ENCODE measurements at places on chromosomes 16 and 17.

DNA sequence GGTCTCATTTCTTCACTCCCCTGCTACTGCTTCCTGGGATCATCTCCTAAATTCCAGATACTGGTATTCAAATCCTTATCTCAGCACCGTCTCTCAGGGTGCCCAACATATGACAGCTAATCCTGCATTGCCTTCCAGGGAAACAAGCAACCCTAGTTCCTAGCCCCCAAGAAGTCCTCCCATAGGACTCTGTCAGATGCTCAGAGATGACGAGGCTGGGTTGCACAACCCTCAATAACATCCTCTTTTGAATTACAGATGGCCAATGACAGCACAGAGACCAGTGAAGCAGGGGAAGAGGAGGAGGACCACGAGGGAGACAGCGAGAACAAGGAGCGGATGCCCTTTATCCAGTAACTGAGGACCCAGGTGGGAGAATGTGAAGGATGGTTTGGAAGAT is 45.0 kb upstream of the CLEC3A start:
- no peak for DNase-seq

DNA sequence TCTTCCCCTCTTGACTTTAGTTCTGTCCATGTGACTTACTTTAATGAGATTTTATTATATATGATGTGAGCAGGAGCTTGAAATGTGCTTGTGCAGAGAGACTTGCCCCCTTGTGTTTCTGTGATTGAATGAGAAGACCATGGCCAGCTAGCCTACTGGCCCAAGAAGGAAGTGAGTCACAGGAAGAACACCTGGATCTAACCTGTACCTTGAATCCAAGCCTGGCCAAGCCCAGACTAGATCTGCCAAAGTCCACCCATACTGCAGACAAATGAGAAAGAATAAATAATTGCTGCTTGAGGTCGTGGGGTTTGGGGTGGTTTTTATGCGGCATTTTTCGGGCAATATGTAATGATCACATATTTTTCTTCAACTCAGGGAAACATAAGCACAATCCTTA is 9.6 kb downstream of the ABCA10 start:
- DNase-seq = no peak

GRCh38 chr16:59108374-59108773 is 374.3 kb upstream of the GOT2 start:
- no peak for DNase-seq

GRCh38 chr17:13885953-13886889 is 183.1 kb upstream of the COX10 start:
- no peak for DNase-seq

- no peak for DNase-seq
These were observed 12.9 kb downstream of the GNGT2 start for GRCh38 chr17:49197346-49197998.

- DNase-seq = no peak
These were observed 5.6 kb downstream of the POLG2 start for GRCh38 chr17:64491034-64491860.

DNA sequence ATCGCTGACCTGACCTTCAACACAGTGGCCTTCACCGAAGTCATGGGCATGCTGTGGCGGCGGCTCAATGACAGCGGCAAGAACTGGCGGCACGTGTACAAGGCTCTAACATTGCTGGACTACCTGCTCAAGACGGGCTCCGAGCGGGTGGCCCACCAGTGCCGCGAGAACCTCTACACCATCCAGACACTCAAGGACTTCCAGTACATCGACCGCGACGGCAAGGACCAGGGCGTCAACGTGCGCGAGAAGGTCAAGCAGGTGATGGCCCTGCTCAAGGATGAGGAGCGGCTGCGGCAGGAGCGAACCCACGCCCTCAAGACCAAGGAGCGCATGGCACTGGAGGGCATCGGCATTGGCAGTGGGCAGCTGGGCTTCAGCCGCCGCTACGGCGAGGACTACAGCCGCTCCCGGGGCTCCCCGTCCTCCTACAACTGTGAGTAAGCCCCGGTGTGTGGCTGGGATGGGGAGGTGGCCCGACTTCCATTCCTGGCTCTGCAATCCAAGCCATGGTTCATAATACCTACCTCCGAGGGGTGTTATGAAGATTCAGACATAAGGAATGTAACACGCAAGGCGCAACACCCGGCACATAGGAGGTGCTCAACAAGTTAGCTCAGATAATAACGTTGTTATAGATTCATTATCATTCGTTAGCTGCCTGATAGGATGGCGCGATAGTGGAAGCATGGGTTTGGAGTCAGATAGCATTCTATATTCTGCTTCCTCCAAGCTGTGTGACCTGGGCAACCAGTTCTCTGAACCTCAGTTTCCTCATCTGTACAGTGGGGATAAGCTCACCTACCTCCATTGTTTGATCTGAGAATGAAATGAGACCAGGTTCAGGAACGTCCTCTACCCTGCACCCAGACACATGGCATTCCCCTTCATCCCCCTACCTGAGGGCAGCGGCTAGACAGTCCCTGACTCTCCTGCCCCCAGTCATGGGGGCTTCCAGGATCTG is 4.4 kb downstream of the EPN3 start:
- no peak for DNase-seq

- DNase-seq = no peak
These were observed 108.9 kb downstream of the GNAO1 start for GRCh38 chr16:56300242-56300623.

- DNase-seq = peak; percentile 30
These were observed 82.2 kb downstream of the CMC2 start for GRCh38 chr16:80924372-80924978.

- DNase-seq = no peak
These were observed 23.9 kb downstream of the SLC39A11 start for GRCh38 chr17:73068322-73069153.

DNA sequence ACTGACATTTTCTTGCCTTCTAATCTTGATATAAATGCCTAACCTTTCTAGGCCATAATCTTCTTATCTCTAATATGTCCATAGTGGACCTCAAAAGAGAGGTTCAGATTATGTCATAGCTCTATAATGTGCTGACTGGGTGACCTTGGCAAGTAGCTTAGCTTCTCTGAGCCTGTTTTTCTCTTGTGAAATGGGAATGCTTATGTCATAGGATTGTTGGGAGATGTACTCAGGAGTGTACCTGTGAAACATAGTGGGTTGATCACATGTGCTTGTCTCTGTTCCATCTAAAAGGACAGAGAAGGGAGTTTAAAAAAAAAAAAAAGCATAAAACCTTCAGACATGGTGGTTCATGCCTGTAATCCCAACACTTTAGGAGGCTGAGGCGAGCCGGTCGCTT is 2.4 kb downstream of the MED9 start:
- no peak for DNase-seq

GRCh38 chr16:79309606-79310005 is 290.9 kb downstream of the MAF start:
- DNase-seq = no peak

DNA sequence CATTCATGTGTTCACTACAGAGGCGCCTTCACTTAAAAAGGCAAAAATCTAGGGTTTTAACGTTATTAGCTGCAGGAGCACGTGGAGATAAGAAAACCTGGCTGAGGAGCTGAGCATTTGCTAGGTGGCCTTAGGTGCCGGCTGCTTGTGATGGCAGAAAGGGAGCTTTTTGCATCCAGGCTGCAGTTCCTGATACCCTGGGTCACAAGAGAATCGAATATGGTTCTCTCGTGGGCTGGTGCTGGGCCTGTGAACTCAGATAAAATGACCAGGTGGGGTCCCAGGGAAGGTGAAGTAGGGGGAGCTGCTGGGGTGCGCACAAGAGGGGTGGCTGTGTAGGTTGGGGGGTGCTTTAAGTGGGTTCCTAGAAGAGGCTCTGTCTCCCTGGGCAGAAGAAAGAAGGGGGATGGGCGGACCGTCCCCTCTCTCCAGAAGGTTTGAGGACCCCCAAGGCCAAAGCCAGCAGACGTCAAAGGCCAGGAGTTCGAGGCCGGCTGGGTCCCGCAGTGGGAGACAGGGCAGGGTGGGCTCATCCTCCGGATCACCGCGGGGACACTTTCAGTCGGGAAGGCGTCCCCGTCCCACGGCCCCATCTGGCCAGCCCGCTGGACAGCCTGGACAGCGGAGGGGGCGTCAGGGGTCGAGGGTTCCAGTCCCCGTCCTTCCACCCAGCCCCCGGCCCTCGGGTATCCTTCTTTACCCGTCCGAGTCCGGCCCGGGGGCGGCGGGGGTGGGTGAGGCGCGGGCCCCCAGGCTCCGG is 740 bp upstream of the CMIP start:
- no peak for DNase-seq

DNA sequence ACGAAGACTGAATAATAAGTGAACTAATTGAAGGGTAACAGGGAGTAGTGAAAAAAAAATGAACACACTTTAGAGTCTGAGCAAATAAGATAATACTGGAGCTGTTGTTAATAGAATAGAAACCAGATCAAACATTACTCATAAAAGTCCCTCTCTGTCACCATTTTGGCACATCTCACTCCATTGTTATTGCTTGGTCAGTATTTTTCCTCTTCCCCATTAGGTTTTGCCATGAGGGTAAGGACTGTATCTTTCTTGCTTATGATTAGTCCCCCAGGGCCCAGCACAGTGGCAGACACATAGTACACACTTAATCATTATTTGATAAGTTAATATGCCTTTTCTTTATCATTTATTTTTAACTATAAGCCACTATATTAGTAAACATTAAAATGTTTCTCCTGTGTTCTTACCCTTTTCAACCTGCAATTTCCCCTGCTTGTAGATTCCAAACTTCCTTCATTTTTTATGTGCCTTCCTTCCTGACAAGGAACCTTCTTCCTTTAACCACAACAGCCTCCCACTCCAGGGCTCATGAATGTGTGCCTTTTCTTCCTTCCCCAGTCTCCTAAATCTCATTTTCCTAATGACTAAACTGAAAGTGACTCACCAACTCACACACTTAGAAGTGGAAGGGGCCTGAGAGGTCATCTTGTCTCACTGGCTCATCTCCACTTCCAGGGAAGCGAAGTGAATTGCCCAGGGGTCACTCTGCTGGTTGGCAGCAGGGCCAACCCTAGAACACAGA is 88.2 kb upstream of the HAS3 start:
- DNase-seq = no peak

- DNase-seq = no peak
These were observed 6.5 kb downstream of the DDX42 start for GRCh38 chr17:63780507-63780906.

- DNase-seq = no peak
These were observed 15.4 kb downstream of the C17orf78 start for GRCh38 chr17:37391146-37391545.

- DNase-seq = no peak
These were observed 14.6 kb upstream of the KCTD13 start for GRCh38 chr16:29940656-29941055.
